Left hindlimb (tissue), 1 donor: ENCODE measurements at places on chromosomes 2 and 18.
A peak's percentile ranks its signal among the peaks of the same experiment; 100 is the strongest.

DNA sequence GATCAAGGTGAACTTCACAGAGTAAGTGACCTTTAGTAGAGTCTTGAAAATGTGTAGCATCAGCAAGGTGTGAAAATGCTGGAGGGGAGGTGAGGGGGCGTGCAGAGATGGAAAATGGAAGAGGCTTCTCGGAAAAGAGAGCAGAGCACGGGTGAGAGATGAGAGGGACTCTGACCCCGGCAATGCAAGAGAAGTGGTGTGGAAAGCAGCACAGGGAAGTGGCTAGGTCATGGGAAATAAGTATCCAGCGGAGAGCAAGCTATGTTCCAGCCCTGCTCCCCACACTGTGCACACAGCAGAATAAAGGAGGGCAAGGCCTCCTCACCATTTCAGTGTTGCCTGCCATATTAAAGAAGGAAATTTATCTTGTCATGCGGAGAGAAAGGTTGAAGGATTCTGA, 241.7 kb upstream of the DOK6 start:
- no peak for DNase-seq

DNA sequence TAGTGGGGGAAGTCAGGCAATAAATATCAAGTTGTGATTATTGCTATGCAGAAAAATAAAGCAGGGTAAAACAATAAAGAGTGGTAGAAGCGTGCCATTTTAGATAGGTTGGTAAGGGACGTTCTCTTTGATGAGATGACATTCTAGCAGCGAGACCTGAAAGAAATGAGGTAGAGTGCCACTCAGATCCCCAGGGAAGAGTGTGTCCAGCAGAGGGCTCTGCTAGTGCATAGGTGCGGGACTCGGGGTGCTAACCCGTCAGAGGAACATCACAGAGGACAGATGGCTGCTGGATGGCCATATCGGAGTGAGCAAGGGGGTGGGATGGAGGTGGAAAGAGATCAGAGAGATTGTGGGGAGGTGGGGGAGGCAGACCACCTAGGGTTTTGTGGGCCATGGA, 16.3 kb upstream of the GTF2A1L start:
- DNase-seq: no peak

DNA sequence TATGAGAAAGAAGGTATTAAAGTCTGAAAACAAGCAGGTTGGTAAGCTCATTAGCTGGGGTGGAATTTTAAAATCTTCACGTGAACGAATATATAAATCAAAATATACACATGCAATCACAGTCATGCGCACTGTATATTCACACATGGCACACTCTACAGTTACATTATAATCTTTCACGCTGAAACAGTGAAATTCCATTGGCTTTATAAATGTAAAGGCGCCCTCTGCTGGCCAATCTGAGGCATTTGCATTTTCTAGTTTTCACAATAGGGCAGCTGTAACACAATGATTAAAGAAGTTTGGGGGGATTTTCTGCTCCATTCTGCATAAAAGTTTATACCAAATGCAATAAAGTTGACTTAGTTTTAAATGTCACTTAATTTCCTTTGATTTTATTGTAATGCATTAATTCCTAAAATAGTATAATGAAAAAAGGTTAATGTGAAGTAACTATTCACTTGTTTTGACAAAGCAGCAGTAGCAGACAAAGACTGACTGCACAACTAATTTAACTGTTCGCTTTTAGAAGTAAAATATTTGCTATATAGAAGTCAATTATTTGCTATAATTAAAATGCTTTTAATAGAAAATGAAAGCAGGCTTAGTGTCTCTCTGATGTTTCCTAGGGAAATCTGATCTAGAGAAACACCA, 17.2 kb downstream of the IFIH1 start:
- no peak for DNase-seq

- DNase-seq: no peak
Observed at GRCh38 chr2:221807706-221808105, 235.6 kb upstream of the EPHA4 start.

DNA sequence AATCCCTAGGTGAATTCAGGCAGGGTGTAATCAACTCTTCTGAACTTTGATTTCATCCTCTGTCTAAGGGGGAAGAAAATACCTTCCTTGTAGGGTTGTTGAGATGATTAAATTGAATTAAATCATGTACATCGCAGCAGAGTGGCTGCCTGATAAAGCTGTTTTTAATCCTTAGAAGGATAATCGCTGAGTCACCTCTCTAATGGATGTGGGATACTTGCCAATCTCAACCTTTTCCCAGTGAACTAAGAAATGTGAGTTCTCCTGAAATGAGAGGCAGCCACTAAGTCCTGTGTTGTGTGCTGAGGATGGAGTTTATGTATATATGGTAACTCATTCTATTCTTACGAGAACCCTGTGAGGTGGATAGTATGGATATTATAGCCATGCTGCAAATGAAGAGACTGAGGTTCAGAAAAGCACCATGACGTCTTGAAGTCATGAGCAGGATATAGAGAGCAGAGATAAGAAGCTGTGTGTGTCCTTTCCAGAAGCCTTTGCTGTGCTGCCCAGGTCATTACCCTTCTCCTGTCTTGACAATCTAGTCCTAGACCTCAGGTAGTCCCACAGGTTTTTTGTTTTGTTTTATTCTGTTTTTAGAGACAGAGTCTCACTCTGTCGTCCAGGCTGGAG, 93.3 kb downstream of the HNRNPLL start:
- DNase-seq: no peak

DNA sequence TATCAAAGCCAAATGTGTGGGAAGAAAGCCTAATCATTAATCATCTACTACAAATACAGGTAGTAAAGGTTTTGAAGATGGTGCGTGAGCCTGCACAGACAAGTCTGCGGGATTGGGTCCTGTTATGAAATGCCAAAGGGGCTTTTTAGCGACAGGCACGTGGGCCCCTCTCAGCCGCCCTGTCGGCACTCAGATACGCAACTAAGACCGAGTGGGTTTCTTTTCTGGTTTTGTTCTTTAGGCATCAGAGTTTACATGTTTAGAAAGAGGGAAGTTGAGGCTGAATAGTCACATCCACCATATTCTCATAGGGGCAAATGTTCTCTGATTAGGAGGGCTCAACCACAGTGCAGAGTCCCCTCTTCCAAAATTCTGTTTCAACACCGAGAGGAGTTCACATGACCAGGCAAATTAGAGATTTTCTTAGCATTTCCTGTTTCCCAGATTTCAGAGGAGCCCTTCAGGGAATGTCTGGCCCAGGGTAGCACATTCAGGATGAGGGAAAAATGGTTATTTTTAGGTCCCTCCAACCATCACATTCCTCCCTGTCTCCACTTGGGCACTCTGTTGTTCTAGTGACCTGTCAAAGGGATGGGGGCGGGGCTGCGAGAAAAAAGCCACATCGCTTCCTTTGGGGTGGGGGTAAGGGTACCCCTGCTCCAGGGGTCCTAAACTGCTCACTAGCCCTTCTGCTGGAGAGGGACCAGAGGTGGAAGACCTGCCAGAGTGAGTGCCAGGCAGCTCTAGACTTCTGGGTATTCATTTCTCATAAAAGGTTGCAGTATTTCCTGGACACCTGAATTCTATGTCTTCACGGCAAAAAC, 159.2 kb downstream of the BCL2 start:
- no peak for DNase-seq

DNA sequence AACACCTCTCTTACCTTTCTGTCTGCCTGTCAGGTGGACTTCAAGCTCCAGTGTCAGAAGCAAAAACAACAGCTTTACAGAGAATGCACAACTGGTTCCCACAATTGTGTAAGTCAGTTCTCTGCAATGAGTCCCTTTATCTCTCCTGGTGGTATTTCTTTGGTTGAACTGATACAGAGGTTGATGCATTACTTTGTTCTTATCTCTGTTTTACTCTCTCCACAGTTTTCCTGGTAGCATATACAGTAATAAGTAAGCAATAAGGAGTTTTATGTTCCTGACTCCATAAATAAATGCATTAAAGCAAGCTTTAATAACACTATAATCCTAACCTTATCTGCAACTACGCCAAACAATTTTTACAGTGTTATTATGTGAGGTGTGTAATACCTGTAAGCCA, 310.3 kb upstream of the GYPC start:
- no peak for DNase-seq

GRCh38 chr2:225600444-225600843, 200.9 kb downstream of the NYAP2 start:
- DNase-seq: no peak

DNA sequence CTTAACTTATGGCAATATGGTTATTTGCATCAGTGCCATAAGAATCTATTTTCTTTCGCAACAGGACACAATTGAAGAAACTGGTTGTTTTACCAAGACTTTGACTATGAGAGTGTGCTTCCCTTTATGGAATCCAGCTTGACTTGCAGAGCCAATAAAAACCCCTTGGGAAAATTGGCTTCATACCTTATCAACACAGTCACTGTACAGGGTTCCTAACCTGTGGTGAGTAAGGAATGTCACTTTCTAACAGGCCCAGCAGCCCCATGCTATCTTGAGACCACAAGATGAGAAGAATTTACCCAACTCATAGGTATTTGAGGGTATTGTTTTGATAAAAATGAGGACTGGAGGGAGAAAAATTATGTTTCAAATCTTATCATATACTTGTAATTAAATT, 418.5 kb upstream of the MAP2 start:
- no peak for DNase-seq

- DNase-seq: no peak
Observed at GRCh38 chr2:150286730-150287362, 200.6 kb downstream of the RND3 start.

- no peak for DNase-seq
Observed at GRCh38 chr2:117856415-117857210, 42.1 kb downstream of the DDX18 start.

GRCh38 chr2:30300456-30301221, 69.3 kb downstream of the LBH start:
- no peak for DNase-seq

DNA sequence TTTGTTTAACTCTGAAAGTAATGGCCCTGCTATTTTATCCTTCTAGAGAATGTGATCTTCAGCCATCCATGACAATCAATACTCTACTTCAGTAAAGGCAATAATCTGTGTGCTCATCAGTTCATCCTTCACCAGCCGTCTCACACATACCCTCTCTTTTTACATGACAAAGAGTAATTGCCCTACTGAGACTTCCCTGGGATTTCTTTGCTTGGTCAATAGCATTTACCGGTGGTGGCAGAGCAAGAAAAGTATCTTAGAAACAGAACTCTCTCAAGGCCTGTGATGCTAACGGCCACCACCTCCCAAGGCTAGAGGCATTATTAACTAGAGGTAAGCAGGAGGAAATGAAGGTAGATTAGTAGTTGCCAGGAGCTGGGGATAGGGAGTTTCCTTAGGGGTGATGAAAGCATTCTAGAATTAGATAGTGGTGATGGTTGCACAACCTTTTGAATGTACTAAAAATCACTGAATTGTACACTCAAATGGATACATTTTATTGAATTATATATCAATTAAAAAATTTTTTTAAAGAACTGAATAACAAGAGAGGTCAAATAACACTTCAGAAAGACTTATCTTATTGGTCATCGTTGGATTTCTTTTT, 57.9 kb upstream of the EPC2 start:
- no peak for DNase-seq

DNA sequence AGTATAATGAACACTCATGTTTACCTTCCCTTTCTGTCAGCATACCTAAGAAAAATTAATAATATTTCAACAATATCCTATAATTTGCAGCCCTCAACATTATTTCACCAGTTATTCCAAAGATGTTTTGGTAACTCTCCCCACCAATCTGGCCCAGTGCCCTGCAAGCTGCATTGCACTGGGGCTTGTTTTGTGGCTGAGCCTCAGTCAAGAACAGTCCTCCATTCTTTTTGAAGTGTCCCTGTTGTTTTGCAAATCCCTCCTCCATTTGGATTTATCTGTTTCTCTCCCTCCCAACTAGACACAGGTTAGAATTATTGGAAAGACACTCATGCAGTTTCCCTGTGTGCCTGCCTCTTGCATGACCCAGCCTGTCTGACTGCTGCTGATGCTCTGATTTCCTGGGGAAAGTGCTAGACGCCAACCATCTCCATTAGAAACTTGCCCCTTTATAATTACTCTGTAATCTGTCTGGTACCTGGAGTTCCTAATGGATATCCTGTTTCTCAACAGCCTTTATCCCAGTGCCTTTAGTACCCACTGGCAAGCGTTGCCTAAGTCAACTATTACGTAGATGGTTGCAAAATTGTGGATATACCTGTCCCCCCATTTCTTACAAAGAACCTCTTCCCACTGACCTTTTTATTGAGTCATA, 60.2 kb downstream of the EIF5B start:
- DNase-seq: no peak

- no peak for DNase-seq
Observed at GRCh38 chr2:178059681-178060080, 12.9 kb downstream of the PDE11A start.

GRCh38 chr2:124810132-124810531, 785.0 kb downstream of the CNTNAP5 start:
- DNase-seq: no peak

- no peak for DNase-seq
Observed at GRCh38 chr2:30601375-30601774, 154.3 kb downstream of the LCLAT1 start.

DNA sequence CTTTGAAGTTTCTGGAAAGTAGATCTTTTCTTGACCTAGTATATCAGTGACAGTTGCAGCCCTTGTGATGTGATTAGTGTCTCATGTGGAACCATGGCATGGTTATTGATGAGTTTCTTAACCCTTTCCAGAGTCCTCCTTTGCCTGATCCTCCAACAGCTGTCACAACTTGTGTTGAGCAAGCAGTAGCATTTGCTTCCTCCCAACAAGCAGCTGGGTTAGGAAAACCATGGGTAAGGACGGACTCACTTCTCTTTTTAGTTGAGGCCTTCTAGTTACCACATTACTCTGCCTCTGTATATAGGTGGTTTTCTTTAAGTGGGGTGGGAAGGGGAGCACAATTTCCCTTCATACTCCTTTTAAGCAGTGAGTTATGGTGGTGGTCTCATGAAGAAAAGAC, 96.3 kb downstream of the XRCC5 start:
- DNase-seq: no peak

- no peak for DNase-seq
Observed at GRCh38 chr2:222844323-222844722, 16.5 kb upstream of the ACSL3 start.

- DNase-seq: peak; percentile 79
Observed at GRCh38 chr2:224401641-224402342, at the start of gene FAM124B. Gene FAM124B (minus strand): TSS chr2:224402107. CDS start chr2:224401768, 339 bp downstream.

GRCh38 chr2:120246546-120247300, 5.9 kb upstream of the RALB start:
- peak; percentile 14 for DNase-seq

GRCh38 chr2:141805302-141805701, 325.5 kb downstream of the LRP1B start:
- DNase-seq: no peak

DNA sequence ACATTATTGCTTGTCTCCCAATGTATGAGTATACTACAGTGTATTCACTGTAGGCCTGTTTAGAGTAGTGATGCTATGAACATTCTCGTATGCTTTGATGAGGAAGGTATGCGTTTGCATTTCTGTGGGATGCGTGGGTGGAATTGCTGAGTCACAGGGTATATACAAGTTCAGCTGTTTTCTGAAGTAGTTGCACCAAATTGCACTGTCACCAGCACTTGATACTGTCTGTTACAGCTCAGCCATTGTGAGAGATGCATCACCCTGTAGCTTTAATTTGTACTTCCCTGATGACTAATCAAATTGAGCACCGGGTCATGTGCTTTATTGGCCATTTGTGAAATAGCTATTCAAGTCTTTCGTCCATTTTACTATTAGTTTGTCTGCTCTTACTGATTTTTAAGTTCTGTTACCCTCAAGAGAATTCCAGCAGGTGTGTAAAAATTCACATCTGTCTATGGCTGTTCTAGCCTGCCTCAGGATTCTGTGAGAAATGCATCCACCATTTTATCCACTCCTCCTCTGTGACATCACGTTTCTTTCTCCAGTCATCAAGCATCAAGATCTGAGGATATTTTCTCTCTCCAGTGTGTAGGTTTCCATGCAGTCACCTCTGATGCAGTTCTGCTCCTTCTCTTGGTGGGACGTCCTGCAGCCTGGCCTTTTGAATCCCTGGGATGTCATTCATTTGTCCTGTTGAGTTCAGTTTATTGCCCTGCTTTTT, 72.5 kb downstream of the DGKD start:
- no peak for DNase-seq
